ENCODE measurements at places on chromosomes 2 and 18.
A peak's percentile ranks its signal among the peaks of the same experiment; 100 is the strongest.

GRCh38 chr2:218393750-218394290 lies 5.8 kb upstream of the CTDSP1 start:
- DNase-seq = no peak

DNA sequence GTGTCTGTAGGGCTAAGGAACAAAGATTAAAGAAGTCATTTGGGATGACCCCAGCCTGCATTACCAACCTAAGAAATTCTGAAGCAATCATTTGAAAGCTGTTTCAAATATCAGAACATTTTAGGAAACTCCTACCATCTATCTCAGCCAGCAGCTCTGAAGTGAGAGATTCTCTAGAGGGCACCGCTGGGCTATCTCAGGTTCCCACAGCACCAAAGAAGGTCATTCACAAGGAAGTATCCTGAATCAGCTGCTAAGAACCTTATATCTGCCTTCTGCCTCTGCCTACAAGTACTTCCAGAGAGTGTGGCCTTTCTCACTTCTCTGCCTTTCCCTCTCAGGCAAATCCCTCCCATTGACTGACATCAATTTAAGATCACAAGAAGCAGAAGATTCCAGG lies 13.4 kb upstream of the EVA1A start:
- no peak for DNase-seq

- DNase-seq = no peak
These were observed 100.4 kb downstream of the EN1 start for GRCh38 chr2:118747066-118747465.

DNA sequence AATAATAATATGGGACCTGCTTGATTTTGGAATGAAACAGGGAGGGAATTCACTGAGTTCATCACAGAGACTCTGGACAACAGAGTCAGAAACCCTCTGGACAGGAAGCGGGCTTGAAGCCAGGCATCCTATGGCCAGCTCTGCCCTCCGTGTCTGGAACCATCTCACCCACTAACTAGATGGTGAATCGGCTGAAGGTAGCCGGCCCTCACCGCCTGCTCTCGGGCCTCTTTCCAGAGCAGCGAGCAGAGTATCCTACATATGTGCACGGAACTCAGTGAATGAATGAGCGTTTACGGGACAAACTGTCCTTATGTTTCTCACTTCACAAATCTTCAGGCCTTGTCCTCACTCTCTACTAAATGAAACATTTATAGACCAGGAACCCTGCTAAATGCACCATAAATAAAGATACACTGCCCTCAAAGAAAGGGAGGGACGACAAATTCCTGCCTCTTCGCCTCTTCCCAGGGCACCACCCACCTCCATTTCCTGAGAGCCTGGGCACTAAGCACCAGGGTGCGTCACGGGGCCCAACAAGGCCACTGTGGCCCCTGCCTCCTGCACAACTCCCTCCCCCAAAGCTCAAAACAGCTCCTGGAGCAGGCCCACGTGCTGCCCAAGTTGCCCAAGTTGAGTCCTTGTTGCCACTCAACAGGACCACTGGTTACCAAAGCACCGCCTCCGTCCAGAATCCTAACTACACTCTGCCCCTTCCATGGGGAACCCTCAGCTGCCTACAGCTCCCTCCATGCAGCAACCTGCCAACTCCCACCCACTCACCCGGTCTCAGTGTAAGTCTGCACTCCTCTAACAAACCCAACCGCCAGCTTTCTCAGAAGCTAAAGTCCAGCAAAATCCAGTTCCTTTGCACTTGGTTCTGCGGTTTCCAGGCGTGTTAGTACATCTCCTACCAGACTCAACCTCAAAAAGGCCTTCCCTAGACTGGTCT lies 1.7 kb downstream of the TBC1D8 start:
- DNase-seq = no peak

GRCh38 chr2:179253226-179253625 lies 11.4 kb downstream of the SESTD1 start:
- no peak for DNase-seq

DNA sequence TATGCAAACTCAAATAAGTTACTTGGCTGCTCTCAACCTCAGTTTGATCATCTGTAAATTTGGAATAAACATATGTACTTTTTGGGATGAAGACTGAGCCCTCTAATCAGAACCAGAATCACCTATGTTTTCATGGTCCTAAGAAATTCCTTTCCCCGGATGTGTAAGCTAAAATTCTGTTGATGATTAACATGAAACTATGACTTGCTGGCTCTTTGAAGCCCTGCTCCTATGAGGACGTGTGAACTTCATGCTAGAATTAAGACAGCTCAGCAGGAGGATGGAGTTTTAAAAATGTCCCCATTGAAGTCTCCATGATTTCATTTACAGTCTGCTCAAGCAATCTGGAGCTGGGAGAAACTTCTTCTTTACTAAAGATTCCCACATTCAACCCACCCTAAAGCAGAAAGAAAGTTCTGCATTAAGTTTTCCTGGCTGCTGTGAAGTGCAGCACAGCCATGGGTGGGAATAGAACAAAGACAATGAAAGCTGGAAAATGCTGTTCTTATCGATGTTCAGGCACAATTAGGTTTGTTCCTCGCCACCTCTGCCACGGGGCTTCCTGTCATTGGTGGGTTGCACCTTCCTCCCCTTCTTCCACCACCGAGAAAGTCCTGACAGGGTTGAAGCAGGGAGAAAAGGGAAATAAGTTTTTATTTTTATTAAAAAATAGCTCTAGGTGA lies 50.9 kb downstream of the ADCYAP1 start:
- no peak for DNase-seq

DNA sequence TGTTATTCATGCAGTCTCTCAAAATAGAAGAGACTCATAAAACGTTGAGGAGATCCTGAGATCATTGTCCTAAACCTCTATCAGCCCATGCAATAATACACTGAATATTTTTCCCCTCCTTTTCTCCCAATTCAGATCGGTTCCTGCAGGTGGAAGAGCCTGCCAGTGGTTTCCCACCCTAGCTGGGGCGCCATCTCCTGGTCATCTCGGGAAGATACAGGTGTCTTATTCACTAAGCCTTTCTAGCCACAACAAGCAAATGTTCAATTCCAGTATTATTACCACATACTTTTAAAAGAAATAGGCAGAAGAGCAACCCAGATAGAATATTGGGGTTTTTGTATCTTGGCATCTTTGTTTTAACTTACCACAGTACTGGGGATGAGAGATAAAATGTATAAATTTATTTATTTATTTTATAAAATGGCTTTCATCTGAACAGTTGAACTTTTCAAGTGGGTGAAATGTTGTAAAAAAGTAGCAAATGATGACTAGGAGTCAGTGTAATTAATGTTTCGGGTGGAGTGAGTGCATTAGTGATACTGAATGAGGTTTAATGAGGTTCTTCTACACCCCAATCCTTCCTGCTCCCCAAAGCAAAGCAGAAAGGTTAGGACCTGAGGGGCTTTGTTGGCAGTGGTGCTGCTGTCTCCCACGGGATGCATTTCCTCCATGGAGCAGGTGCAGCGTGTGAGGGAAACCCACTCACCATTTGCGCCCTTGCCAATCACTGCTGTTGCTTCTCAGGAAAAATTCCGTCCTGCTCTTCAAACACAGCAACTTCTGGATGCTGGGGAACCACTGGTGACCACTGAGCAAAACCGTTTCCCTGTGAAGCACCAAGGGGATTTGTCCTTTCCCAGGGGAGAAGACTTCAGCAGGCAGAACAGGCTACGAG lies 147.1 kb upstream of the FHL2 start:
- peak; percentile 25 for DNase-seq

DNA sequence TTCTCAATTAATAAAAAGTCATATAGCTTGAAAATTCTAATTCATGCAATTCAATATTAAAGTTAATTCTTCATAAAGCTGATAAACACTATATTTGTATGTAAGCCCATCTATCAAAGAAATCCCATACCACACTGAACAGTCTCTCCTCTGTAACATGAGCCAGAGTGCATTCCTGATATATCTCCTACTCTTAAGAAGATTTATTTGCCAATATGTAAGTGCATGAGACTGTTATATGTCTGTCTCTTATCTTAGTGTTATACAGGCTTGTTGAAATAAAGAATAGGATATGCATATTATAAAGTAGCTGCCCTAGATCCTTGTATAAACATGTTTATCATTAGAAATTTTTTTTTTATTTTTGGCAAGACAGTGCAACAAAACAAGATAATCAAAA lies 40.4 kb upstream of the TTC32 start:
- DNase-seq = no peak

DNA sequence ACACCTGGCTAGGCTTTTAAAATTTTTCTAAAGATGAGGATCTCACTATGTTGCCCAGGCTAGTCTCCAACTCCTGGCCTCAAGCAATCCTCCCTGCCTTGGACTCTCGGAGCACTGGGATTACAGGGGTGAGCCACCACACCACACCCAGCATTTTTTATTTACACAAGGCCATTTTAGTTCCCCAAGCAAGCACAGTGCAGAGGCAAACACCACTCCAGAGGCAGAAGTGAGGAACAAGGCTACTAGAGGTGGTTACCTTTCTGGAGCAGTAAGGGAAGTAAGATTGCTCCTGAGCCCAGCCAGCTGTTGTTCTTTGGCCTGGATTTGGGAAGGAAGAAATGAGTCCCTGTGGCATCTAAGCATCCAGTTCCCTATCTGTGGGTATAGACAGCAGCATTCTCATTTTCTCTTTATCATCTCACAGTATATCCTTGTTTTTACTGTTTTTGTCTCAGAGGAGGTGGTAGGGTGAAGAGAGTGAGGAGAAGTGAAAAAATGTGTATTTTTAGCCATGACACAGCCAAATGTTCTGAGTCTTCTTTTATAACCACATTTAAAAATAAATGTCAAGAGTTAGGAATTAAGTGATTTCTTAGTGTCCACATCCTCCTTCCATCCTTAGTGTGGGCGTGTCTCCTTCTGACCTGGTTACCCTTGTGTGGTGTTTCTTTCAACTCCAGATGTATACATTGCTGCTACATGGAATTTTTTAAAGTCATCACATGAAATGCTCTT lies 10.5 kb upstream of the TTC39C start:
- DNase-seq = no peak
